ENCODE measurements at places on chromosomes 4 and X. TPM values are rescaled to one million over a fixed set of nuclear protein-coding genes. Genes with fewer than 3 reads are reported as not detected.

GRCh38 chrX:14291666-14292500 lies 237.5 kb upstream of the GLRA2 start:
- DNase-seq, result no peak

DNA sequence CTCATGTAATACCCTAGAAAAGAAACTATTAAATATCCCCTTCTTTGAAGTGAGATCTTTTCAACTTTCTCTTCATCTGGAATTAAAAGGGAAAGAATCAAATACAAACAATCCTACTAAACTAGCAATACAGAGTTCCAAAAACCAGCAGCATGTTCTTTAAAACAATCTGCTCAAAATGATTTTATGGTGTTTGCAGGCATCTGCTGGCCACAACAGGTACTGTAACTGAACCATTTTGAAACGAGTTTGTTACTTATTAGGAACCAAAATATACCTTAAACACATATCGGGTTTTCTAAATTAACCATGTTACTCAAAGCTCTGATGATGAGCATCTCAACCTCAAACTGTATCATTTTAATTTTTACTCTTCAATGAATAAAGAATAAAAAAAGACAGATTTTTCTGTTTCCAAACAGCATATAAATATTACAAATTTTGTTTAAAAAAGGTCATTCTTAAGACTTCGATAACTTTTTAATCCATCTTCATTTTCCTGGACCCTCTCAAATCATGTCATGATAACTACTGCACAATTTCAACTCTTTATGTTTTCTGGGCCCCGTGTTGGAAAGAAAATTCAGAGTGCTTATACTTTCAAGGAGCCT lies 56.5 kb downstream of the ARAP2 start:
- no peak for DNase-seq

DNA sequence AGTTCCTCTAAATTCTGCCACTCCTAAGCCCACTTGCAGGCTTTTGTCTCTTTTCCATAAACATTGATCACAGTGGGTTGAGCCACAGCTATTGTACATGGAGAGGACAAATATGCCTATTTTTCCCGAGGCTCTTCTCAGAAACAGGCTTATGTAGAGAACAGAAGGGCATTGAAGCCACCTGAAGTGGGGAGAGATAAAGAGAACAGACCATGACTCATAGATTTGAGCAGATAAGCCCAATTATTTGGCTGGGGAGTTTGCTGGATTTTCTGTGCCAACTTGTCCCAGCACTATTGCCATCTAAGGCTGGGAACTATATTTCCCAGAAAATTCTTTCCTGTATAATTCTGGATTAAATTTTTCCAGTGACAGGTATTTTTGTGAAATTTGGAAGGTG lies 446.1 kb upstream of the RPS6KA3 start:
- no peak for DNase-seq

GRCh38 chr4:182143086-182143821 lies 99.9 kb upstream of the TENM3 start:
- DNase-seq, result no peak

DNA sequence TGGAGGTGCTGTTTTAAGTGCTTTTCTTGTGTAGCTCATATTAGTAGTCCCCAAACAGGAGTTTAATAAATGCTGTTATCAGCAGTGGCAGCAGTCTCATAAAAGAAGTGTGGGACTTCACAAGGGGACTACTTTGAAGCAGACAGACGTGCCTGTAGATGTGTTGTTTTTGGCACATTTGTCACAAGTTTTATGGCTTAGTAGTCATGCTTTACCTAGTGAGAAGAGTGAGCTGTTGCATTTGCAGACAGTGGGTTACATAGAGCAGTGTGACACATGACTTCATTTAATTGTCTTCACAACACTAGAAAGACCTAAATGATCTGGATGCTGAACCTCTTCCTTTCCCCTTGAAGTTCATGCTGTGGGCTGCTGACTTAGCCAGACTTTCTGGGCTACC lies 149.5 kb upstream of the MBNL3 start:
- no peak for DNase-seq

DNA sequence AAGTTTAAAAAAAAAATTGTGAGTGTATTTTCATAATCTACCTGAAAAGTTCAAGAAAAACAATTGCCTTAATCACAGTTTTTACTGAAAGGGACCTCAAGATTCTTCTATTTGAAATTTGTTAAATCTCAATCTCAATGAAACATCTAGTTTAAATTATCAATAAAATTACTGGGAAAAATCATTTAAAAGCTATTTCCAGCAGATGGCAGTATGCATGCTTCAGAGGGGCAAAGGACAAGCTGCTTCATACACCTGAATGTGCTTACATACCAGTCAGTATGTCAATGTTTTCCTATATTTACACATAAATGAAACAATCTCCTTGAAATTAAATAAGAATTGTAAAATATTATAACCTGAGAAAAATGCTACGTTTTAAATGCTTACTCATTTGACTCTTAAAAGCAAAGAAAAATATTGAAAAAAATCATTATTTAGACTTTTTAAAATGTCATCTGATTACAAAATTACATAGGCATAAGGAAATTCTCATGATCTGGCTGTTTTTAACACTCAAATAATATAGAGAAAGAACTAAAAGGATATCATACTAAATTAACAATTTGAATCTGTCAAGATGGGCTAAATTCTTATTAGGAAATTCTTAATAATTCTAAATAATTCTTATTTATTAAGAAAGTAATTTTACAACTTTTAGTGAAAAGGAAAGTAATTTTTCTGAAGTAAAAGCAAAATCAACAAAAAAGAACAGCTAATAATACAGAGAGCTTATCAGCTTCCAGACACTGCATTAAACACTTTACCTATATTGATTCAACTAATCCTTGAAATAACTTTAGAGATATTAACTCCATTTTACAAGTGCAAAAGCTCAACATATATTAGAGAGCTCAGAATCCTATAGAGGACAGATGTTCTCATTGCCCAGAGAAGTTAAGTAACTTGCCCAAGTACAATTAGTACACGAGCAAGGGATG lies 242.1 kb downstream of the ADAMTS3 start:
- no peak for DNase-seq

- no peak for DNase-seq
Observed at GRCh38 chrX:38941675-38942074, 140.4 kb downstream of the MID1IP1 start.

DNA sequence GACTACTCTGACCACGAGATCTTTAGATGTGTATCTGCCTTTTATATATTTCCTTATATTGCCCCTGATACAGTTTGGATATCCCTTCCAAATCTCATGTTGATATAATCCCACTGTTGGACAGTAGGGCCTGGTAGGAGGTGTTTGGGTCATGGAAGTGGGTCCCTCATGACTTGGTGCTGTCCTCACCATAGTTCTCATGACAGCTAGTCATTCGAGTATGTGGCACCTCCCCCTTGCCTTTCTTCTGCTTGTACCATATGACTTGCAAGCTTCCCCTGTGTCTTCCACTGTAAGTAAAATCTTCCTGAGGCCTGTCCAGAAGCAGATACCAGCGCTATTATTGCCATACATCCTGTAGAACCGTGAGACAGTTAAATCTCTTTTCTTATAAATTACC lies 145.3 kb downstream of the ZNF518B start:
- DNase-seq, result no peak

DNA sequence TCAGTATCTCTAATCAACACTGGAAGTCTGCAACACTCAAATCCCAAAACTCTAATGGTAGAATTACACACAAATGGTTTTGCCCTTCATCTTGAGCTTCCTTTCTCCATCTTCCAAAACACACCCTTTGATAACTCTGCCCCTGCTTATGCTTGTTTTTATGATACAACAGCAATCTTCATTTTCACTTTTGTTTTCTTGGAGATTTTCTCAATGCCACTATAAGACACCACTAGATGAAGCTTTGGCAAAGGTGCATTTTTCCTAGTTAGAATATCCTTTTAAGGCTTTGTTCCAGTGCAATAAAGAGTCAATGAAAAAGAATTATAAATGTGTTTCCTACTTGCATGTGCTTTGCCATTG lies 472.4 kb upstream of the NWD2 start:
- no peak for DNase-seq

DNA sequence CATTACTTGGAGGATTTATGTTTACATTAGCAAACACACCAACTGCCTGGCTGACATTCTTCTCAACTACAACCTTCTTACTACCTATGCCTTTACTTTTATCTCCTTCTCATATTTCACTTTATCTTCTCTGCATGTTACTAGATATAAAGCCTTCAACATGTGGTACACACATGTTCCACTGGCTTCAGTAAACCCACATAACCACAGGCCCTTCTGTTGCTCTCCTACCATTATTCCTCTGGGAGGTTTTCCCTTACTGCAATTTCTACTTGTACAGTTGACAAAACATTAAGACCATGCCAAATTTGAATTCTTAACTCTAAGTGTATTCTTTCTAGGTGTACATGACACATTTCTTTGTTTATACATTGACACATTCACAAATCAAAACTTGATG lies 133.1 kb downstream of the ARAP2 start:
- no peak for DNase-seq

- no peak for DNase-seq
Observed at GRCh38 chr4:110091434-110092140, 106.8 kb downstream of the ELOVL6 start.

DNA sequence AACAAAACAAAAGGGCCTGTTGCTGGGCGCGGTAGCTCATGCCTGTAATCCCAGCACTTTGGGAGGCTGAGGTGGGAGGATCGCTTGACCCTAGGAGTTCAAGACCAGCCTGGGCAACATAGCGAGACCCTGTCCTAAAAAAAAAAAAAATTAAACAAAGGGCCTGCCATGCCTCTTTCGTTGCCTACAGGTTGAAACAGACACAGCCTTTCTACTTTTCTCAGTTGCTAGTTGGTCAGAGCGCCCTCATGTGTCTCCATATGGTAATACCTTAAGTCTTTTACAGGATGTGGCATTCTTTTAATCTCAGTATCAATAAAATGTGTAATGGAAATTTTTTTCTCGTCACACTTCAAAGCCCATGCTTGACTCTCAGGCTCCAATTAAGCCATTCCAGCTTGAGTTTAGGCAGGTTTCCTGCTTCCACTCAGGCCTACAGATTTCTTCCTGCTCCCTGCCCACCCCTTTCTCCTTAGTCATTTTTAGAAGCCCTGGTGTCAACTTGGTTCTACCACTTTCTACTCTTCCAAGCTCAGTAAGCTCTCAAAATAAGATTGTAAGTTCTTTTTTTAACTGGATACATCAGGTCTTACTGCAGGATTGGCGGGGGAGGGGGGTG lies 4.6 kb upstream of the SOWAHD start:
- no peak for DNase-seq

- no peak for DNase-seq
Observed at GRCh38 chrX:12911122-12911470, 4.7 kb downstream of the TLR8 start.

GRCh38 chr4:81287101-81287500 lies 72.1 kb upstream of the PRKG2 start:
- no peak for DNase-seq

- peak; percentile 71 for DNase-seq
Observed at GRCh38 chrX:109537324-109537665, 651 bp downstream of the NXT2 start.

DNA sequence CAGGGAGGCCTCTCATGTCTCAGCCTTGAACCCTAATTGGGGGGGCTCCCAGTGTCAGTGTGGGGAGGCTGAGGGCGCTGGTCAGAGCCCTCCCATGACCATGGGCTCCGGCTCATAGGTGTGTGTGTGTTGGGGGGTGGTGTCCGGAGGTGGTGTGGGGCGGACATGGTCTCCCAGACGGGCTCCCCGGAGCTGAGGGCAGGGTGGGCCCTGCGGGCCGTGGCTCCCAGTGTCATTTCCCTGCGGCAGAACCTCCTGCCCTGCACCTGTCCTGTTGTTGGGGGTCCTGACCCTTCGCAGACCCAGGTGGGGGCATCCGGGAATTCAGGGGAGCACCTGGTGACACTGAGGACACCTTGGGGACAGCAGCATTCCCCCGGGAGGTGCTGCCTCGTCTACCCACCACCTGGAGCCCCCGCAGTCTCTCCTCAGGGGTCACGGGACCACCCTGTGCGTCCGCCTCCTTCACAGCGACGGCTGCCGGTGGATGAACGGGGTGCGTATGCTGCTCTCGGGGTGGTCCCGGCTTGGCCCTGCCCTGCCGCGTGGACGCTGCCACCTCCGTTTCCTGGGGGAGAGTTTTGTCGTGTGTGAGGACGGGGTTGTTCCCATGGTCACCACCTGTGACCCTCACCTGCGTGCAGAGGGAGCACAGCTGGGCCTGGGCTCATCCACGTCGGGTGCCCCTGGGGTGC lies 14.5 kb upstream of the GTPBP6 start:
- no peak for DNase-seq

GRCh38 chr4:43296946-43297528 lies 404.5 kb downstream of the GRXCR1 start:
- no peak for DNase-seq

- DNase-seq, result no peak
Observed at GRCh38 chrX:150982235-150982787, 824 bp upstream of the HMGB3 start.

DNA sequence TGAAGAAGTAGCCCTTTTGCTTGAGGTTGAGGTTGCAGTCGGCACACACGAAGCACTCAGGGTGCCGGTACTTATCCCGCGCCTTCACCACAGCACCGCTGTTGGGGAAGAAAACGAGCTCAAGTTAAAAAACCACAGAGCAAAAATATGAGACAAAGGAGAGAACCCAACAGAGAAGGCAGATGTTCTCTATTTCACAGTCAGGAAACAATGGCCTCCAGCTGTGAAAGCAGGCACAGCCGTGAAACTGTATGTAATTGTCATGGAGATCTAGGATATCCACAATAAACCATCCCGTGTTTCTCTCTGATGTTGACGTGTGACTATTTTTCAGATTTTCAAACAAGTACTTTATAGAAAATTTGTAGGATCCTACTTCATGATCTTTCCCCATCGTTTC lies 30.9 kb upstream of the CCDC110 start:
- DNase-seq, result no peak

DNA sequence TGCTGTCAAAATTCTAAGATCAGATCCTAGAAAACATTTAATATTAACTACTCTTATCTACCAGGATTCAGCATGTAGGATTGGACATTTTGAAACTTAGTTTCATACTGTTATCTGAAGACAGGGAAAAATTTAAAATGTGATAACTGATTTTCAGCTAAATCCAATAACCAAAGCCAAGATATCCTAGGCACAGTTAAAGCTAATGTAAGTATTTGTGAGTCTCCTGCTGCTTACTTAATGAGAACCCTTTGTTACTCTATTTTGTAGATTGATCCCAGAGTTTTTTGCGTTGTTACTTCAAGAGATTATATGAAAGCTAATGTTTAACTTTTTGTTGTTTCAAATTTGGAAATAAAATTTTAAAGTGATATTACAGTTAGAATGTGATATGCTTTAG lies 2.0 kb downstream of the CPE start:
- DNase-seq, result no peak

GRCh38 chr4:18406264-18406663 lies 384.7 kb upstream of the LCORL start:
- DNase-seq, result no peak

WDR17 gene
- 0.17 TPM for total RNA-seq

CTSO gene
- total RNA-seq, result 6.5 TPM

CETN2 gene
- 53.7 TPM for total RNA-seq

FHDC1 gene
- 2.1 TPM for total RNA-seq

GCNA gene
- 0.52 TPM for total RNA-seq

ETDB gene
- total RNA-seq, result not detected

ENPP6 gene
- total RNA-seq, result not detected

NLGN3 gene
- total RNA-seq, result not detected

DCAF8L2 gene
- total RNA-seq, result not detected

KCNIP4 gene
- total RNA-seq, result 0.80 TPM

ALB gene
- total RNA-seq, result not detected

TEC gene
- 1.4 TPM for total RNA-seq

SLC4A4 gene
- total RNA-seq, result 4.6 TPM

CDKL2 gene
- 3.6 TPM for total RNA-seq

PAGE5 gene
- total RNA-seq, result not detected

CXorf66 gene
- not detected for total RNA-seq

CEP135 gene
- total RNA-seq, result 7.8 TPM

GYG2 gene
- total RNA-seq, result 0.75 TPM

All from epithelial cell of proximal tubule (primary cell).